ENCODE measurements at places on chromosomes 4 and X.

DNA sequence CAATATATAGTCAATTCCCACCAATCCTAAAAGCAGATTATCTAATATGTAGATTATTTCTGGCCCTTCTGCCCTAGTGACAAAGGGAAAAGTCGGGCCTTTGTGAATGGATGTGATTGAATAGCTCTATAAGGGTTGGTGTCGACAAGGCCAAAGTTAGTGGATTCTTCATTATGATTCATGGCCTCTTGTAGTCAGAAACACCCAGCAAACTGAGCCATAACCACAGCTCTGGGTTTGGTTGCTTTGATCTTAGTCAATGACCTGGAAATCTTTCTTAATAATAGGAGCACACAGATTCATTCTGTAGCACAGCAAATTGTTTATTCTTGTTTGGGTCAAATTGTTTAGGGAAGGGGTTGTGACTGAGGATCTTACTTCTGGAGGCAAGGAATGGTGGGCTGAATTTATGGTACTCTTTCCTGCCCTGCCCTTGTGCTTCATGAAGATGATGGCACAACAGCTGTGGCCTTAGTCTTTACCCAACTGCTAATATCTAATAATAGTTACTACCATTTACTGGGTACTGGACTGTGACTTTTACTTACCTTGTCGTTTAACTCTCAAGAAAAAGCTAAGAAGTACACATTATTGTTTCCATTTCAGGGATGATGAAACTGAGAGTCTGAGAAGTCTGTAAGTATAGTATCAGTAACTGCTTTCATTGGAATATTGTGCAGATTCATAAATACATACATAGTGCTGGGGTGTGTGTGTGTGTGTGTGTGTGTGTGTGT is 74.0 kb downstream of the AFF2 start:
- DNase-seq: no peak

DNA sequence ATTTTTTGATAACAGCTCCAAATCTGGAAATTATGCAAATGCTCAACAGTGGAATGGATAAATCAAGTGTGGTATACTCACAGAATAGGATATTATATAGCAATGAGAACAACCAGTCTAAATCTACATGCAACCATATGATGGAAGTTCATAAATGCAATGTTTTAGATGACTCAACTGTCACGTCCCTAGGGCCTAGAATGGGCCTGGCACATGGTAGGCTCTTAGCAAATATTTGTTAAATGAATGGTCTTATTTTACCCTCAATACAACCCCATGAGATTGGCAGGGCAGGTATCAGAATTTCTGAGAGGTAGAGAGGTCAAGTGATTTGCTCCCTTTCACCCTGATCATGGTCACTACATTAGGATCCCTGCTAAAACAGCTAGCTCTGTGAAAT is 14.6 kb upstream of the NKX3-2 start:
- DNase-seq: no peak

DNA sequence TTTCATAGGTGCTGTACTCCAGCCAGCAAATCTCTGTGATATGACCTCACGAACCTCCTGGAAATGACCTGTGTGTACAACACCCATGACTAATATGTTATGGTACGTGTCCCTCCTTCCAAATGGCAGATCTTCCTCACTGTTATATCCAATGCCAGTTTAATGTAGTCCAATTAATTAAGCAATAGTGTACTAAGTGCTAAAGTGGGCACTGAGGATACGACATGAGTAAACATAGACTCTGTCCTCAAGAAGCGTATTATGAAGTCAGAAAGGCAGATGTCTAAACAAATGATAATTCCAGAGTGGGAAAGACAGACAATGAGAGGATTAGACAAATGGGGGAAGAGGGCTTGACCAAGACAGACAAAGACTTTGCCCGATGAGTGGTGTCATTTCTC is 33.9 kb downstream of the GPRIN3 start:
- no peak for DNase-seq

GRCh38 chr4:11475871-11476270 is 47.2 kb upstream of the HS3ST1 start:
- DNase-seq: no peak

GRCh38 chr4:870951-871350 is 45.0 kb upstream of the CPLX1 start:
- DNase-seq: no peak

DNA sequence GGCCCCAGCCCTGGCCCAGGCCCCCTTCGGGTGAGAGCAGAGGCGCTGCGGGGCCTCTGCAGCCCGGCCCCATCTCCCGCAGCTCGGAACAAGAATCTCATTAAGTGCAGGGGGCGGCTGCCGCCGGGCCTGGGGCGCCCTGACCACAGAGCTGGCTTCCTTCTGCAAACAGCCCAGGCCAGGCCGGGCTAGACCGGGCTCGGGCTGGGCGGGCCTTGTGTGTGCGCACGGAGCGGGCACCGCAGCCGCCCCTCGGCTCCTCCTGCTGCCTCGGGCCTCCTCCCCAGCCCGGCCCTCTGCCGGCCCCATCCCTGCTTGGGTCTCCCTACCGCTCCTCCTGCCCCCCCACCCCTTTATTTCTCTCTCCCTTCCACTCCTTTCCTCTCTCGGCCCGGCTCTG is 83.3 kb downstream of the EFNB1 start:
- no peak for DNase-seq

- DNase-seq: no peak
Observed at GRCh38 chr4:163816494-163816893, 322.0 kb downstream of the TMA16 start.

DNA sequence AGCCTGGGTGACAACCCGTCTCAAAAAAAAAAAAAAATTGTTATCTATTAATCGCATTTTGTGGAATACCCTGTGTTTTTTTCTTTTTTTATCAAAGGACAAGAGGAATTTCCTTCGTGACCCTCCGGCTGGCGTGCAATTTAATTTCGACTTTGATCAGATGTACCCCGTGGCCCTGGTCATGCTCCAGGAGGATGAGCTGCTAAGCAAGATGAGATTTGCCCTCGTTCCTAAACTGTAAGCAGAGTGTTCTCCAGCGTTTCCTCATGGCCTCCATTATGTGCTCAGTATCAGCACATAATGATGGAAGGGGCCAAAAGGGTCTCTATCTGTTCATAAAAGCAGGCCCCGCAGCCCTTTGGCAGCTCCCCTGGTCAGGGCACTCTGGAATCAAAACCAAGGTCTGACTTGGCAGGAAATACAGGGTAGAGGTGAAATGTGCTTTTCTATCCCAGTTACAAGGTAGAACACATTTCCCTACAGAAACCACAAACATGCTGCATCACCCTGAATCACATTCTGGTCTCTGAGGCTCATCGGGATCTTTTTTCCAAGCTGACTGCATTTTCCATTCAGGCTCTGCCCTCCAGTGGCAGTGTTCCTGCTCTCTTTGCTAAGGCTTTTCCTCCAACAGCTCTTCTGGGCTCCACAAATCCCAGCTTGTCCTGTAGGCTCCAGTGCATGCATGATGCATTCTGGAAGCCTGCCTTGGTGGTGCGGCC is 24.4 kb downstream of the SYAP1 start:
- DNase-seq: no peak

GRCh38 chr4:183285886-183286285 is 34.2 kb downstream of the CLDN22 start:
- no peak for DNase-seq

DNA sequence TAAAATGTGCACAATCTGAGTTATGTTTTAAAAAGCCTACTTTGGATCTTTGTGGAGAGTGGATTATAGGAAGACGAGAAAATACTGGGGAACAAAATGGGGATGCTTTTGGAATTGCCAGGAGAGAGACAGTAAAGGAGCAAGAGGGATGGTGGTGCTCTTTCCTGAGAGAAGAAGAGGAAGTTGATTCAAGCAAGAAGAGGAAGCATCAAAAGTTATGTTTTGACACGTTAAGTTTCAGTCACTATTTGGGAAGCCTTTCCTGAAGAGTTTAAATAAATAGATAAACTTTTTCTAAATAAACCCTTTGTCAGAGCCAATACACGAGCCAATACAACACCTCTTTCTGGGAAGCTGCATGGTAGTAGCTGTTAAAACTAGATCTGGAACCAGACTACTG is 394.1 kb downstream of the GALNTL6 start:
- no peak for DNase-seq

DNA sequence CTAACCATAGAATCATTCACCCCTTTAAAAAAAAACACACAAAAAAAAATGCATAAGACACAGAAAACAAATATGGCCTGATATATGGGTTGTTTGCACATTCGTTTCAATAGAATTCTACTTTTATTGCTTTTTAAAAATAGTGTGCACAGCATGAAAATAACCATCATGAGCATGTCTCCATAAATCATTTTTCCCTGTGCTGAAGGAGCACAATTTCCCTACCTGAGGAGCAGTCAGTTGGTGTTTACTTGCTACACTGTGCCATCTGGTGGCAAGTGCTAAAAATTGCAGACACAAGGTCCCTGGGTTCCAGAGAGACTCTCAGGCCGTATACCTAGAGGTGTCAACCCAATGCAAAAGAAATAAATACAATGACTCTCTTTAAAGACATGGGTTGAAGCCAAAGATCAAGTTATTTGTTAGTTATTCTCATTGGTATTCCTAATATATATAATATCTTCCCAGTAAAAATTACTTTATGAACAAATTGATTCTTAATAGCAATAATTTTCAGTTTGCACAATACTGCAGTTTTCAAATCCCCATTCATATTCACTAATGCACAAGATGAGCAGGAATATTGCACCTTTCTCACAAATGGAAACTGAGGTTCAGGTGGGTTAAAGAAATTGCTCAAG is 551.4 kb downstream of the IQCM start:
- DNase-seq: no peak

DNA sequence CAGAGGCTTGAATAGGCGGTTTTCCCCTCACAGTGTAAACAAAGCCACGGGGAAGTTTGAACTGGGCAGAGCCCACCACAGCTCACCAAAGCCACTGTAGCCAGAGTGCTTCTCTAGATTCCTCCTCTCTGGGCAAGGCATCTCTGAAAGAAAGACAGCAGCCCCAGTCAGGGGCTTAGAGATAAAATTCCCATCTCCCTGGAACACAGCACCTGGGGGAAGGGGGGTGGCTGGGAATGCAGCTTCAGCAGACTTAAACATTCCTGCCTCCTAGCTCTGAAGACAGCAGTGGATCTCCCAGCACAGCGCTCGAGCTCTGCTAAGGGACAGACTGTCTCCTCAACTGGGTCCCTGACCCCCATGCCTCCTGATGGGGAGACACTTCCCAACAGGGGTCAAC is 44.0 kb upstream of the USP38 start:
- no peak for DNase-seq

- no peak for DNase-seq
Observed at GRCh38 chr4:108533245-108533844, 87.0 kb upstream of the RPL34 start.

DNA sequence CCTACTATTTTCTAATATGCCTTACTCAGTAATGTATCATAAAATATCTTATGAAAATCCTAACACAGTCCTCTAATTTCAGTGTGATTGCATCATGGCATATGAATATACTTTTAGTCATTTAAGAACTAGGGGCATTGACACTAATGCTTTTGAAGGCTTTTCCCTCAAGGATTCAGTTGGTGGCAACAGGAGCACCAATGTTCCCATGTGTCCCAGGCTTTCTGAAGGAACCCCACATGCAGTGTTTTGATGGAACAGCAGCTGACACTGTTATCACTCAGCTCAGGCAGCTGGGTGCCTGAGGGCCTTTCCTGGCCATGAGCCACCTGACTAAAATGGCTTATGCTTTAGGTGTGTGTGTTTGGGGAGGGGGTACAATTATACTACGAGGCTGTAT is 348.3 kb downstream of the ARHGAP24 start:
- no peak for DNase-seq

DNA sequence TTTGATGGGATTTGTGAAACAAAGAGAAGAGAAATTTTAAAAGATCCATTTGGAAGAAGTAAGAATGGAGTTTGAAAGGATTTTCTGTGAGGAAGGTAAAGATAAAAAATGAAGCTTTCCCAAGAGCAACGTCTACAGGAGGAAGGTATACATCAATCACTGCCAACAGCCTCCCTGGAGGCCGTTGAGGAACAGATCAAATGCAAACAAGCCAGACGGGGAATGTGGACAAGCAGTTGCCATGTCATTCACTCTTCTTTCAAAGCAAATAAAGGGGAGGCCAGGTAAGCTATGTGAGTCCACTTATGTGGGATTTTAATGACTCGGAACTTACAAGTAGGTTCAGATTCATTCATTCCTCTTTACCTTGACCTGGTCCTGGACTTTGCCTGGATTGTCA is 1020.5 kb upstream of the AGA start:
- no peak for DNase-seq

- no peak for DNase-seq
Observed at GRCh38 chrX:46180258-46180687, 364.9 kb downstream of the ZNF674 start.

DNA sequence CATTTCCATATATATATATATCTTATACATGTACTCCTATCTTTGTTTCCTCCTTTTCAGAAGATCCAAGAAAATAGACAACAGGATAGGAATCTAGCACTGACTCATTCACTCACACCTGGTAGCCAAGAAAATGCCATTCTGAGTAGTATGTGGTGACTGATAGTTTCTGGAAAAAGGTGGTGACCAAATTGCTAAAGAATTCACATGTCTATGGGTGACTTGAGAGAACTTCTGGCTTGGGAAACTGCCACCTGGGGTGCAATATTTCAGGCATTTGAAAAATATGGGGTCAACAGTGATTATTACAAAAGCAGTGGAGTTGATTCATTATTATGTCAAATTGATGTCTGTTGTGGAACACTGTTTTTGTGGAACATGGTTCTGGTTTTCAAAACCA is 605.1 kb downstream of the PCDH18 start:
- DNase-seq: no peak

DNA sequence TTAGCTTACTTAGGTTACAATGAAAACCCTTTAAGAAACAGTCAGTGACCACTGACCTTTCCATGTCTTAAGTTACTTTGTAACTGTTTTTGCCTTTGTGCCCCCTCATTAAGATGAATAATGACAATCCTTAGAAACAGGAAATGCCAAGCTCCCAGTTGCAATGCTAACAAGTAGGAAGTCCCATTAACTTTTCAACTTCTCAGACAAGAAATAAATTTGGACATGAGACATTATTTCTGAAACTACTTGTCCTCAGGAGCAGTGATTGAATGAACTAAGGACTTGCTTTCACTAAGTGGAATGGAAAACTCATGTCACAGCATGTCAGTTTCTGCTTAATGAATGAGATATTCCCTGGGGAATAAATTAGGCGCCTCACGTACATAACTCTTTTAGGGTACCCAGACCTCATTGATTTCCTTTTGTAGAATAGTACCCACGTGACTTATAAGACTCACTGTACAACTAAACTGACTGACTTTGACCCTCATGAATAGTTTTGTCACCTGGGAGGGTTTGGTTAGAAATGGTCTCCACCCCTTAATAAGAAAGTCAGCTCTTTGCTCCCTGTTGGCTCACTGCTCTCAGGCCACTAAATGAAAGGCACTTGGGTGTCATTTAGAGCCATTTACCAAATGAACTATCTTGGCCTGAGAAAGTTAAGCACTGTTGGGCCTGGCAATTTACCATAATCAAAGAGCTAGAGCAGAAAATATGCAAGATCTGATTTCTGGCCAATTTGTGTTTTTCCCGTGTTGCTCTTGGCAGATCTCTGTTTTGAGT is 383.9 kb downstream of the RPA4 start:
- no peak for DNase-seq

DNA sequence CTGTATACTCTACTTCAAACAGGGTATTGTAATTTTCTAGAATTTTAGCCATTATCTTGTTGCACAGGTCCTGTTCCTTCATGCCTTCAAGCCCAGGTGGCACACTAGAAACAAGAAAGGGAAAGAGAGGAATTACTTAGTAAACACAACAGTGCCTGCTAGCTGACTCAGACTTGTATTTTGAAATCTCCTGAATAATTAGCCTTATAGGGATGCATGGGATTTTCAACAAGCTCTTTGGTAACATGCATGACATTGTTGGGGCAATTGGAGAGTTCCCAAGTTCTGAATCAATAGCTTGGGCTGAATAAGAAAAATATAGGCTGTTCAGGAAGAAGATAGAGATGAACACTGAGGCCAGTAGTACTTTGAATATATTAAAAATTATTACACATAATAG is 118.8 kb downstream of the FAM13A start:
- no peak for DNase-seq

All from activated CD8-positive, alpha-beta memory T cell treated with anti-CD3 and anti-CD28 coated beads, Interleukin-2, amount 50 U/mL, for 48 hours (primary cell).